T-cell (primary cell): ENCODE measurements at places on chromosomes 6 and 20.

DNA sequence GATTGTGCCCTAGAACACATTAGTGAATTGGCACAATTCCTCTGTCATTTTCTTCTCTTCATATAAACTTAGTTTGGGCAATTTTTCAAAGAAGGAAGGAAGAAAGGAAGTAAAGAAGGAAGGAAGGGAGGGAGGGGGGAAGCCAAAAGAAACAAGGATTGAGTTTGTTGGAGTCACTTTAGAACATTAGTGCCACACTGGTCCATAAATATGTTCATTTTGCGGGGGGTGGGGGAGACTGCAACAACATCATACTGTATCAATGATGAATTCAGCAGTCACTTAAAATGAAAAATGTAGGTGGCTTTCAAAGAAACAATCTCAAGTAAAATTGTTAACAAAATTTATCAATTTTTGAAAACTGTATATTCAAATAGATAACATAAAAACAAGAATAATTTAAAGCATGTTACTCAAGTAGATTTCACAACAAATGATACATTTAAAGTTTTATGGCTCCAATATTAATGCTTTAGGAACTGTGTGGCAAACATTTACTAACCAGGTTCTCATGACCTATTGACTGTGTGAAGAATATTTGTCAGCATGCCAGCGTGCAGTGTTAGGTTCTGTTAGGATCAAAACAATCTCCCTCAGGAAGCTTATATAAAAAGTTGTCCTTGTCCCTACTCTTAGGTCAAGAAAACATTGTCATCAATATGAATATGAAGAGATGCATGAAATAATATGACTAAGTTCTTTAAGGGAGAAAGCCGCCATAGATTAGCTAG is 208.1 kb upstream of the AGPAT4 start:
- no peaks in the 10 kb centered on the region for H3K4me1 ChIP-seq
- DNase-seq: no peak
- no peaks in the 10 kb centered on the region for H3K27me3 ChIP-seq
- no peaks in the 10 kb centered on the region for H3K36me3 ChIP-seq

DNA sequence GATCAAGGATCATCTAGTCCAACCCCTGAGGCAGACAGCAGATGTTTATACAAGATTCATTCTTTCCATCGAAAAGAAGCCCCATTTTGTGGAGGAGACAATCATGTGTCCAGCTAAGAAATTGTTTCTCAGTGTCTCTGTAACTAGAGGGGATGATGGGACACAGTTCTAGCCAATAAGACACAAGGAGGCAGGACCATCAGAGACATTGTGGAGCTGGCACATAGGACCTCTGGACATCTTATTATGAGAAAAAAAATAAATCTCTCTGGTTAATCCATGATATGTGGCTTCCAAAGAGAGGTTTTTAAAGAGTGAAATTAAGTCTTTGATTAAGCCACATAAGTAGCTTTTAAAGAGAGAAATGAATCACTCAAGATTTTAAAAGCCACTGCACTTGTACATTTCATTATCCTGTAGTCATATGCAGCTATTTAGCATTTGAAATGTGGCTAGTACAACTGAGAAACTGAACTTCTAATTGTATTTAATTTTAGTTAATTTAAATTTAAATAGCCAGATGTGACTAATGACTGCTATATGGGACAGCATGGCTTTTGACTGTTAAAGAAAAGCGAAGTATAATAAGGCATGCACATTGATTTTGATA is 176.8 kb downstream of the TASP1 start:
- H3K27me3 ChIP-seq: no peaks in the 10 kb centered on the region
- DNase-seq: no peak
- H3K4me3 ChIP-seq: no peak overlapping the region
- no peak overlapping the region for H3K27ac ChIP-seq
- H3K4me1 ChIP-seq: no peaks in the 10 kb centered on the region

- no peak for DNase-seq
- no peaks in the 10 kb centered on the region for H3K36me3 ChIP-seq
- H3K27me3 ChIP-seq: no peaks in the 10 kb centered on the region
- no peaks in the 10 kb centered on the region for H3K4me1 ChIP-seq
Measured at GRCh38 chr20:2178318-2179232, 76.9 kb downstream of the STK35 start.

GRCh38 chr20:10521068-10521831 is 86.1 kb downstream of the SLX4IP start:
- no peaks in the 10 kb centered on the region for H3K4me1 ChIP-seq
- no peaks in the 10 kb centered on the region for H3K36me3 ChIP-seq
- DNase-seq: no peak
- H3K4me3 ChIP-seq: no peak overlapping the region
